Upper lobe of right lung (tissue), 1 donor: ENCODE measurements at places on chromosomes 2 and 18. TPM values are rescaled to one million over a fixed set of nuclear protein-coding genes. Genes with fewer than 3 reads are reported as not detected.

RIOK3 gene
- 63.7 TPM for total RNA-seq

NT5C1B gene
- total RNA-seq: not detected

CPO gene
- not detected for total RNA-seq

ITPRIPL1 gene
- 1.3 TPM for total RNA-seq

PCARE gene
- 0.55 TPM for total RNA-seq

SULT1C4 gene
- total RNA-seq: 11.6 TPM

- DNase-seq: no peak
These were observed 7.1 kb upstream of the IL1RL1 start for GRCh38 chr2:102304268-102304667.

DNA sequence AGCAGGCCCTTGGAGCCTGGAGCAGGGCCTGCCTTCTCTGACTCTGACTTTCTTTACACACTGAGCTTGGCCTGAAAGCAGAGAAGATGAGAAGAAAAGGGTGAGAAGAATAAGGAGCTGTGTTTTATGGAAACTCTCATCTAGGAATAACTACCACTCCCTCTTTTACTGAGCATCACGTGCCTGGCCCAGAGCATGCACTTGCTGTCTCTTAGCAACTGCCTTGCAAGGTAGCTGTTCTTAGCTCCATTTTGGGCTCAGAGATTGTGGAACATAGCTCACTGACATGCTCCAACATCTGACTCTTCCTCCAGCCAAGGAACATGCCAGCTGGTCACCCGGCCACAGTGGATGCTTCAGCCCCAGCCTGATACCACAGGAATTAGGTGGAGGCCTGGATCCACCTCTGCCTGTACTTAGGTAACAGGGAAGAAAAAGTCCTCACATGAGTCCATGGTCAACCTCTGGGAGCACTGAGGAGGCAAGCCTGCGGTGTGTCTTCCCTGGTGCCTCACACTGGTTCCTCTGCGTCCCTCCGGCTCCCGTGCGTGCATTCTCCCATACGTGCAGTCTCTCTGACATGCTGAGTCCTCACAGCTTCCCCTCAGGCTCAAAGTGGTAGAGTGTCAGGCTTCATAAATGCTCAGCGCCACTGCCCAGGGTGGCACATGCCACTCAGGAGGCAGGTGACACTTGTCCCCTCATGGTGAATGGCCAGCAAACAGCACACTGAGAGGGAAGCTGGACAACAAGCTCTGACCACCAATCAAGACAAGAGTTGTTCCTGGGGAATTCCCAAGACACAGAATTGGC is 35.7 kb downstream of the AMER3 start:
- no peak for DNase-seq

- DNase-seq: peak; percentile 35
These were observed 238.3 kb downstream of the LOXHD1 start for GRCh38 chr18:46418663-46419260.

GRCh38 chr18:4639628-4640310 is 184.7 kb upstream of the DLGAP1 start:
- DNase-seq: no peak

DNA sequence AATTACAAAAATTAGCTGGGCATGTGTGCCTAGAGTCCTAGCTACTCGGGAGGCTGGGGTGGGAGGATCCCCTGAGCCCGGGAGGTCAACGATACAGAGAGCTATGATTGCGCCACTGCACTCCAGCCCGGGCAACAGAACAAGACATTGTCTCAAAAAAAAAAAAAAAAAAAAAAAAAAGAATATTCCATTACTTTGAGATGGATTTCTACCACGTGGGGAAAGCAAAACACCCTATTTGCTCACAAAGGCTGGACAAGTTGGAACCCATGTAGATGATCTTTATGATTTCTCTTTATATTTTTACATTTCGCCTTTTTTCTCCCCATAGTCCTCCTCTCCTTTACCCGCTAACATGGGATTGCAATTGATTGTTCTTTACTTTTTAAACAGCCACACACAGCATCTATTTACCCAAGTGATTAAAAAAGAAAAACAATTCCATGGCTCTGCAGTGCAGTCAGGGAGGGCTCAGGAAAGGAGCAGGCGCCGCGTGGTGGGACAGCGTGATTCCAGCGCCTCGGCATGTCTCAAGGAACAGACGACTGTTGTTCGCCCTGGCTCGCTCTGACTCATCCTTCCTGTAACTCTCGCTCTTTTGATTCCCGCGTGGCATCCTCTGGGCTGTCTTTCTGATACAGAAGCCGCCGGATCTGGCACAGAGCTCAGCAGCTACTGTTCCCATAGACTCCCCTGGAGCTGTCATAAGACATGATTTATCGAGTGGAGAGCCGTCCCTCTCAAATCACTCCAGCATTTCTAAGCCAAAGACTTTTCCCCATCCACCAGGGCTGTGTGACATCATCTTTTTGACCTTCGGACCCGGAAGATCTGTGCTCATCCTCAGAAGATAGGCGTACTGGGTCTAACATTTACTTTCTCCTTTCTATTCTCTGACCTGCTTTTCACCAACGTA is 230.4 kb upstream of the AGAP1 start:
- DNase-seq: peak; percentile 68

- no peak for DNase-seq
These were observed 38.9 kb downstream of the DNMT3A start for GRCh38 chr2:25302758-25303375.

GRCh38 chr2:49042488-49042887 is 111.8 kb downstream of the FSHR start:
- DNase-seq: no peak
